ENCODE measurements at places on chromosomes 5 and 9.

- no peaks in the 10 kb centered on the region for H3K27me3 ChIP-seq
- no peaks in the 10 kb centered on the region for H3K4me1 ChIP-seq
- no peak overlapping the region for H3K27ac ChIP-seq
- DNase-seq, result no peak
- H3K36me3 ChIP-seq, result no peaks in the 10 kb centered on the region
Observed at GRCh38 chr5:170444969-170445505, 55.9 kb upstream of the KCNMB1 start.

DNA sequence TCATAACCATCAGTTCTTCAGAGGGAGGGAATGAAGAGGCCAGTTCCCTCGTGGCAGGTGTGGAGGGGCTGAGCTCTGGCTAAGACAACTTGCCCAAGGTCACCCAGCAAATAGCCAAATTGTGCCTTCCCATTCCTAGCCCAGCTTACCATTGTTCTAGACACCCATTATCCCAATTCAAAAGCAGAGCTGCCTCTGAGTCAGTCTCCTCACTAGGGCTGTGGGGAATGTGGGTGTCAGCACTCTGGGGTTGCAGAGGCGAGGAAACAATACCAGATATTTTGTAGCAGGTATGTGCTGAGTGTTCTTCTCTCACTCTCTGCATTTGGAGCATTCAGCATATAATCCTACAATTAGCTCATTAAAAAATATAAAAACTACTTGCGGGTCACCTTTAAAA lies 270.8 kb downstream of the PSAT1 start:
- no peaks in the 10 kb centered on the region for H3K27me3 ChIP-seq
- no peaks in the 10 kb centered on the region for H3K36me3 ChIP-seq
- no peak for DNase-seq
- no peaks in the 10 kb centered on the region for H3K4me1 ChIP-seq
- no peak overlapping the region for H3K27ac ChIP-seq
- no peak overlapping the region for H3K4me3 ChIP-seq

GRCh38 chr5:178104492-178104891 lies 8.8 kb upstream of the N4BP3 start:
- H3K4me1 ChIP-seq, result peaks cover 21% of the 10 kb centered on the region
- no peak overlapping the region for H3K4me3 ChIP-seq
- no peak overlapping the region for H3K27ac ChIP-seq
- DNase-seq, result peak; percentile 78
- H3K27me3 ChIP-seq, result no peaks in the 10 kb centered on the region
- no peaks in the 10 kb centered on the region for H3K36me3 ChIP-seq

GRCh38 chr5:45376417-45376816 lies 319.8 kb downstream of the HCN1 start:
- no peaks in the 10 kb centered on the region for H3K36me3 ChIP-seq
- H3K4me1 ChIP-seq, result no peaks in the 10 kb centered on the region
- H3K27ac ChIP-seq, result no peak overlapping the region

DNA sequence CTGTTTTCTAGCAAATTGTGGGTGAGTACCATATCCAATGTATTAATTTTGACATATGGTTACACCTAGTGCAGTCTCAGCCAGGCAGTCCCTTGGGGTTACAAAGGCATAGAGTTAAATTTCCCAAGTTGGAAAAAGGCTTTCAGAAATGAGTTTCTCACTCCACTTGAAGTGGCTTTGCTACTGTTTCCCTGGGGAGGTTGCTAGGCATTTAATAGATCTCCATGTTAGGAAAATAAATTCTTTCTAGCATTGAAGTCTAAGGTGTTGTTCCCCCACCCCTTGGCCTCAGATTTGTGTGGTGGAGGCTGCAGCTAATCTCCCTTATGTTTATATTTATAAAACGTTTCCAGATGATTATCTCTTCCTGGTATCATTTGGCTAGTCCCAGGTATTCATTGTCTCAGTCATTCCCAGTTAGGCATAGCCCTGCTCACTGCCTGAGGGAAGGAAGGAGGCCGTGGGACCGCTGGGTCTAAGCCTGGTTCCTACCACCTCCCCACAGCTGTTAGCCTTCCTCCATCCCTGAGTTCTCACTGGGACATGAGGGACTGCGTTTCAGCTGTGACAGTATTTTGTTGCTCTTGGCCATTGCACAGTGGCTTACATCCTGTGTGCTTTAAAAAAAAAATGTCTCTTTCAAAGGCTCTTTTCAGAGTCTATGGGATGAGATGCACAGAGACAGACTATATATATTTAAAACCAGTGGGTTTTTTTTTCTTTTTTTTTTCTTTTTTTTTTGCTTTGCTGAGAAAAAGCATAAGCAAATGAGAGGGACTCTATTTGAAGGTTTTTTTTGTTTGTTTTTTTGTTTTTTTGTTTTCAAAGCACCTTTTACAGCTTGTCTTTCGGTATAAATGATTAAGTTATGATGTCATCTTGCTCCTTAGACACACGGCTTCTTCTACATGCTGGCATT lies 121.5 kb downstream of the MAST4 start:
- H3K4me1 ChIP-seq, result no peaks in the 10 kb centered on the region
- no peak overlapping the region for H3K4me3 ChIP-seq
- DNase-seq, result no peak
- H3K27ac ChIP-seq, result no peak overlapping the region
- no peaks in the 10 kb centered on the region for H3K36me3 ChIP-seq

- no peaks in the 10 kb centered on the region for H3K36me3 ChIP-seq
- H3K4me1 ChIP-seq, result no peaks in the 10 kb centered on the region
- peak overlapping the region; percentile 10 for H3K4me3 ChIP-seq
- peak; percentile 48 for DNase-seq
- H3K27me3 ChIP-seq, result no peaks in the 10 kb centered on the region
Observed at GRCh38 chr5:92641031-92641962, 939.7 kb downstream of the NR2F1-AS1 start.
